ENCODE measurements at places on chromosomes 2 and 18. TPM values are rescaled to one million over a fixed set of nuclear protein-coding genes. Genes with fewer than 3 reads are reported as not detected.

NEU4 gene
- 6.7 TPM for total RNA-seq

RGPD3 gene
- total RNA-seq = 0.44 TPM

NLRC4 gene
- 0.40 TPM for total RNA-seq

SNED1 gene
- 2.8 TPM for total RNA-seq

SCYGR4 gene
- not detected for total RNA-seq

WNT10A gene
- 0.04 TPM for total RNA-seq

SNRNP27 gene
- total RNA-seq = 62.6 TPM

ACMSD gene
- total RNA-seq = not detected

PPP1R1C gene
- 0.40 TPM for total RNA-seq

FSHR gene
- total RNA-seq = 0.31 TPM

DYNAP gene
- total RNA-seq = not detected
